ENCODE measurements at places on chromosomes 3 and 15.

DNA sequence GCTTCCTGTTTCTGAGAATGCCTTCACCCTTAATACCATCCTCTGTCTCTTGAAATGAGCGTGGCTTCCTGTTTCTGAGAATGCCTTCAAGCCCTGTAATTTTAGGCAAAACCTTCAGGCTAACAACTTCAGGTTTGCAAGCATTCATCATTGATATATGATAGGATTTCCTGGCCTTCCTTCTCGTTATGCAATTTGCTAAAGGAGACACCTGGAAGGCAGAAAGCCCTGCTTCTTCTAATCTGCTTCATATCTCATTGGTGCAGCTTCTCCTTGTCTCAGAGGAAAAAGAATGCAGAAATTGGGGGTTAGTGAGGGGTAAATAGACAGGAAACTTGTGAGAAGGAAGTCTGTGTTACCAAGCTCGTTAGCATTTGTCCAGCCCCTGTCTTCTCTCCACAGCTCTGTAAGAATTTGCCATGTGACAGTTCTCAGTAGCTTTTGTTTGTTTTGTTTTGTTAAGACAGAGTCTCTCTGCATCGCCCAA lies 7.3 kb downstream of the ARL6IP5 start:
- DNase-seq = no peak

GRCh38 chr3:182389071-182389815 lies 404.1 kb upstream of the ATP11B start:
- peak; percentile 48 for DNase-seq

DNA sequence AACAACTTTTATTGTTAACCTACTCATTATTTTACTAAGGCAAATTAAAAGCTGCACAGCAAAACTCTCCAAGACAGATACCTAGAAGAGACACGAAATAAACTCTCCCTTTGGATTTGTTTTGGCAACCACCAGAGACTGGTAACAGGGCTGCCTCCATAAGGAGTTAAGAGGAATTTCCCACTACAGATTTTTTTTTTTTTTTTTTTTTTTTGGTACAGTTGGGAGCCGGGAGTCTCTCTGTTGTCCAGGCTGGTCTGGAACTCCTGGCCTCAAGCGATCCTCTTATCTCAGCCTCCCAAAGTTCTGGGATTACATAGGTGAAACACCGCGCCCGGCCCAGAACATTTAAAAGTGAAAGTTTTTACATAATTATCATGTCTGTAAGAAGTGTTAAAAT lies 73.6 kb upstream of the VGLL4 start:
- no peak for DNase-seq

DNA sequence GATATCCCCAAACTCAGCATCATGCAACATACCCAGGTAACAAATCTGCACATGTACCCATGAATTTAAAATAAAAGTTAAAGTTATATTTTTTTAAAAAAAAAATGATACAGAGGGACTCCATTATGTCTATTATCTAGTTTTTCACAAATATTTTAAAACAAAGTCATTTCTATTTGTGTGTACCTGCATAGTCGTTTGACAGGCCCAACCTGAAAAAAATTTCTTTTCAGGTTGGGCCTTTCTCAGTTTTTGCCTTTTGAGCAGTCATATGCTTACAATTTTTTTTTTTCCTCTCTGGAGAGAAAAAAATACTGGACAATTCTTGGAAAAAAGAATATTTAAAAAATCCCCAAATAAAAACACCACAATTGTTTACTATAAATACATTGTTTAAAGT lies 459.5 kb downstream of the FOXP1 start:
- no peak for DNase-seq

DNA sequence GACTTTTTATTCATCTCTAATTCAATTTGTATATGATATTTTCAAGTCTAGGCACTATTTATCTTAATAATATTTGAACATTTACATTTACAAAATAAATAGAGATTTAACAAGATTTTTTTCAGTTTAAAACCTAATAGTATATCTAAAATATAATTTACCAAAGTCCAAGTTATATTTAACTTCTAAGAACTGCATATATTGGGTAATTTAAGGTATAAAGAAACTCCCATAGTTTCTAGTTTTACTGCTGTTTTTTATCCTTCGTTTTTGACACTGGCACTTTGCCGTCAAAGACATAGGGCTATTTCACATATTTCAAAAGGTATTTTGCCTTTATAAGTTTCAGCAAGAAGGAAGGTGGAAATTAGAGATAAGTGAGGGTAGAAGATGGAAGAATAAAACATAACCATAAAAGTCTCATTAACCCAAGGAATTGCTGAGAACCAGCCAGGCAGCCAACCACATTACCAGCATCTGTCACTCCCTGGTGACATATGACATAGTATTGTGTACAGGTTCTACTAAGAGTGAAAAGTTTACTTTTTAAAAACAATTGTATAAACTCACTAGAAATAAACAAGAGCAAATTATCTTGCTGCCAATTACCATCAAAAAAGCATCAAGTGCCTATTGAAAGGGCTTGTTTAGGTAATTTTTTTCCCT lies 251.5 kb downstream of the NSUN3 start:
- no peak for DNase-seq

- DNase-seq = no peak
Observed at GRCh38 chr3:129911261-129911861, 17.9 kb upstream of the TMCC1 start.

- DNase-seq = no peak
Observed at GRCh38 chr15:62732078-62732477, 310.5 kb upstream of the TPM1 start.

- DNase-seq = peak; percentile 22
Observed at GRCh38 chr3:28317438-28318022, 31.0 kb upstream of the ZCWPW2 start.

DNA sequence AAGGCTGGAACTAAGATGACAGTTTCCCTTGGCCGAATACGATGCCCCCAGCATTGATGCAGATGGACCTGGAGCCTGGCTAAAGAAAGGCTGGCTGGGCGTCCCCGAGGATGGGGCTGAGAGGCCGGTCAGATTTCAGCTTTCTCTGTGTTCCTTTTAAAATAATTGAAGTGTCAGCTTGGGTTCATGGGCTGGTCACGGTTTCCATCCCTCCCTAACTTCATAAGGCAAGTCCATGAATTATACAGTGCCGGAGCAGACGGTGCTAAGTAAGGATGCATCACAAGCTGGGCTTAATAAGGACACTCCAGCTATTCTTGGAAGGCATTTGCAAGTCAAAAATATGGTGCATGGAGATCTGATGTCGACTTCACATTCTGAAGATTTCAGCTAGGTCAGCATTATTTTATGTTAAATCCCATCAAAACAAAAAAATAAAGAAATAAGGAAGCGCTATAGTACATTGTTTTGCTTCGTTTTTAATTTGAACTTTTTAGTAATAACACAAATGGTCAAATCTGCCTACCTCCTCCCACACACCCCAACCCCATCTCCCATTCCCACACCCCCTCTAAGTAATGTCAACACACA lies 220.8 kb downstream of the RPLP1 start:
- DNase-seq = no peak

GRCh38 chr15:82110144-82110543 lies 64.3 kb upstream of the MEX3B start:
- no peak for DNase-seq

GRCh38 chr3:101170806-101171558 lies 149.4 kb downstream of the IMPG2 start:
- DNase-seq = no peak

Data from NCI-H748 treated with DMSO at 0.1 percent for 48 hours (cell line).